ENCODE measurements at places on chromosomes 1 and 21.

DNA sequence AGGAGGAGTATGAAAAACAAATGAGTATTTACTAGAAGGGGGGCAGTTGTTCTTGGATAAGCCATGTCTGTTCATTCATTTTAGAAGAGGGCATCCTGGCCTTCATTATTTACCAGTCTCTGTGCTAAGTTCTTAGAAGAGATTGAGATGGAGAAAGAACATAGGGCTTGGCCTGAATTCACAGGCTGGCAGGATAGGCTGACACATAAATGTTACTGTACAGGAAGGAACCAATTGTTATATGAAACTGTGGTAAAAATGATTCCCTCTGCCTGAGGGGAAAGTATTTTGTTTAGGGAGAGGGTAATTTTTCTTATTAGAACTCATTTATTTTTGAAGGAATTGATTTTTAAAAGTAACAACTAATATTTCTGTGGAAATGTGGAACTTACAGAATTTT lies 99.5 kb downstream of the MAN1A2 start:
- no peak for DNase-seq

GRCh38 chr1:85200463-85201339 lies at the start of gene SYDE2:
TSS of gene SYDE2 (minus strand) at chr1:85201016. CDS start at chr1:85200996, 20 bp downstream.
- peak; percentile 86 for DNase-seq

DNA sequence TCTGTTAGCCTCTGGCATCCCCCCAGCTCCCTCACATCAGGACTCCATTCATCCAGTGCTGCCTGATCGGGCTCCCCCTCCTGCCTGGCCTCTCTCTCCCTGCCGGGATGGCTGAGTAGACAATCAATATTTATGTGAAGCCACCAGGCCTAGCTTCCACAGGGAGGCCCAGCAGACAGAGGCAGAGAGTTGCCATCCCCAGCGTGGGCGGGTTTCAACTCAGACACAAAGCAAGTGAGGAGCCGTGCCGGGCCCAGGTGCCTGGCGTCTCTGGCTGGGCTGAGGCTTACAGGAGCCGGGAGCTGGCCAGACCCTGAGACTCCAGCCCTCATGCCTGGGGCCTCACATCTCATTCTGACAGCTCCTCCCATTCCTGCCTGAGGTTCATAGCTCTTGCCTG lies 34.5 kb upstream of the ATP2B4 start:
- DNase-seq: no peak

DNA sequence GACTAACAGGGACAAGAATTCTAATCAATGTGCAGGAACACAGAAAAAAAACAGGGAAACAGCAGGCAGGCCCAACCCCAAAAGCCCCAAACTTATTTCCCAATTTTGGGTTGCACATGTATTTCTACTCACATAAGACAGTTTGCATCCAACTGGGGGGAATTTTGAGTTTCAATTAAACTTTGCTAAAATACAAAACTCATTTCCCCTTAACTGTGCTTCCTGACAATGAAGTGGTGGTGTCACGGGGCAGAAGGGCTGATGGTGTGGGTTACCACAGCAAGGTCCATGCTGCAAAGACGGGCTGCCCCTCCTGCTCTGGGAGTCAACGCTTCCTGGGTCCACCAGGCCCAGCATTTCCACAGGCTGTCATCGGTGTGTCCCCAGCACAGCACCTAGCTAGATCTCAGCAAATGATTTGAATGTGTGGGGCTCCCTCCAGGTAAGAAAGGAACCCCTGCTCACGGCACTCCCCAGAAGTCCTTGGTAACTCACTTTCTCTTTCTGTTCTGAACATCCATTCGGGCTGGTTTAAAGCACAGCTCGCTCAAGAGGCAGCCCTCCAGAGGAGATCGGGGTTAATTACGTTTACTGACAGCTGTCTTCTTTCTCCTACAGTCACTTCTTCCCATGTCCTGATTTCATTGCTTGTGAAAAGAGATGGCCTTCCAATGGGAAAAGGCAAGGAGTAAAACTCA lies 27.4 kb downstream of the HIVEP3 start:
- DNase-seq: peak; percentile 72

- DNase-seq: no peak
Measured at GRCh38 chr1:25991937-25992688, 5.8 kb downstream of the PAFAH2 start.

DNA sequence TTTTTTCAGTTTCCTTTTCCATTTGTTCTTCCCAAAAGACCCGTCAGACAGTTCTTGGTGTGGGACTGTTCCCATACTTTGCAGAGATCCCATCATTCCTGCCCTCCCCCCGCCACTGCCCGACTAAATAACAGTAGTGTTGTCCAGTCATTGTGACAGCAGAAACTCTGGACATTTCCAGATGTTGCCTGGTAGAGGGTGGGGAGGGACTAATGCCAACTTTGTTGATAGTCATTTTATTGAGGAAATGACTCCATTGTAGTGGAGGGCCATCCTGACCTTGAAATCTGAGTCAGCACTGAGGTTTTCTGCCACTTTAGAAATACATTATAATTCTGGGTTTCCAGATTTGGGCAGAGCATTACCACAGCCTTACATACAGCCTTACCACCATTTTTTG lies 85.4 kb downstream of the CEP350 start:
- DNase-seq: no peak

GRCh38 chr1:82318265-82318664 lies 517.5 kb downstream of the ADGRL2 start:
- DNase-seq: no peak

- DNase-seq: no peak
Measured at GRCh38 chr21:41973427-41973831, 19.6 kb upstream of the C2CD2 start.

DNA sequence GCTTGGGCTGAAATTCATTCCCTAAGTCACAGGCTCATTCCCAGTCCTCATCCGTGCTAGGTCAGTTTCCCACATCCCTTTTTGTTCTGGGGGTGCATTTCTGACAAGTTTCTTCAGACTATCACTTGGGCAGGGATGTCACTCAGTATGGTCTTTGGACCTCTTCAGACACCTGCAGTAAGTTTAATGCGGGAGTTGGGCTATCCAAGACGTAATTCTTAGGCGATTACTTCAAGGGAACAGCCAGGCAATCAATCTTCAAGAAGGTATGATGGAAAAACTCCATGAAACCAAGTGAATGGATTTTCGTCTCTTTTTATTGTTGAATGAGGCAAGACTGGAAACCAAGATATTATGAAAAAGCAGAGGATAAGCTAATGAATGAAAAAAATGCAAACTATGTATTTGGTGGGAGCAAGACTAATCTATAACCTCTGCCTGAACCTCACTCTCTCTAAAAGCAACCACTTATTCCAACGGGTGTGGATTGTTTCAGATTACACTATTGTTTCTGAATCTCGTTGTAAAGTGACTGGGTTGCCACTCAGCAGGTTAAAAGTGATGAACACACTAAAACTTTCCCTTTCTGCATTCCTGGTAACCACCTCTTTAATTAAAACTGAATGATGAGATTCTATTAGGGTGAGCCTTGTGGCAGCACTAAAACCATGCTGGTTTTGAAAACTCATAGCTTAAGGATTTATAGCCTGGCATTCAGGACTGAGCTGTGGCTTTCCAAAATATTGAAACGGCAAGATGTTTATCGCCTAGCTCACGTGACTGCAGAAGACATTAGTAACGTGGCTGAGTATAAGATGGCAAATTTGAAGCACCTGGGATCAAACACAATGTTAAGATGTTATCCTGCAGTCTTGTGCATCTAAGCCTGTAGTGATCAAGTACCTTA lies 1.1 kb downstream of the RASAL2 start:
- DNase-seq: no peak

Measured in T47D (cell line).